ENCODE measurements at places on chromosomes 16 and 17.
A peak's percentile ranks its signal among the peaks of the same experiment; 100 is the strongest.

GRCh38 chr17:43106552-43106951 is 18.6 kb downstream of the BRCA1 start:
- no peak for ATAC-seq

DNA sequence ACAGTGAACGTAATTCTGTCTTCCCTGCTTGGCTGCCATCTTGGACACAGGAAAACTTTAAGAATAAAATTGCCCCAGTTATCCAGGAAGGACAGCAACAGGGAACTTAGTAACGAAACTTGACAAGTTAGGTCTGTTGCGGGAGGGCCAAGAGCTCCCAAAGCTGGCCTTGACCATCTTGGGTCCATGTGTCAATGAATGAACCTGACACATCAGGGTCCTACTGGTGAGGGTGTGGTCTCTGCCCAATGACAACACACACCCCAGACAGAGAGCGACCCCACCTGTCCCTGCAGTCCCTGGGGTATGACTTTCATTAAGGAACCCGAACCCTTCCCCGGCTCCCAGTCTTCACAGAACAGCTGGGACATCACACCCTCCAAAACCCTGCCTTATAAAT is 96.3 kb downstream of the NDE1 start:
- ATAC-seq = no peak

- no peak for ATAC-seq
These were observed 1.3 kb downstream of the NTAN1 start for GRCh38 chr16:15054357-15055140.

DNA sequence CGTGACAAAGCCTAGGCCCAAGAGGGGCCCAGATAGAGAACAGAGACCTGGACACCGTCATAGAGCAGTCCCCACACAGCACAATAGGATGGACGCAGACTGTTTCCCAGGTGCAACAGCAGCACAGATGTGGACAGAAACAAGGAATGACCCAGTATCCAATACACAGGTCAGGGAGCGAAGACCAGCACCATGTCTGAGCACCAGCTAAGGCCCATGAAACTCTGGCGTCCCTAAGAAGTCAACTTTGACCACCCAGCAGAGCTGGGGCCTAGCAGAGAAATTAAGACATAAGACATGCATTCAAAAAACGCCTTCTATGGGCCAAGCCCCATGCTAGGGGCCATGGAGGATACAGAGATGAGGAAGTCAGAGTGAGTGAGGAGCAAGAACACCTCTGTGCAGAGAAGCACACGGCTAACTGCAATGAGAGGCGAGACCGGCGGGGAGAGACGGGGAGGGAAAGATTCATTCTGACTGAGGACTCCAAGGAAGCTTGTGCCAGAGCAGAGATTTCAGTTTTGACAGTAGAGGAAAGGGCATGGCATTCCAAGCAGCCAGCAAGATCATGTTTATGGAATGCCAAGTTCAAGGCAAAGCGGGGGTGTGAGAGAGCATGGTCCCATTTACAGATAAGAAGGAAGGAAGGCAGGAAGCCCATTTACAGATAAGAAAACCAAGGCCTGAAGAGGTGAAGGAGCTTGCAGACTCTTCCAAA is 50.8 kb downstream of the PITPNM3 start:
- peak; percentile 32 for ATAC-seq

DNA sequence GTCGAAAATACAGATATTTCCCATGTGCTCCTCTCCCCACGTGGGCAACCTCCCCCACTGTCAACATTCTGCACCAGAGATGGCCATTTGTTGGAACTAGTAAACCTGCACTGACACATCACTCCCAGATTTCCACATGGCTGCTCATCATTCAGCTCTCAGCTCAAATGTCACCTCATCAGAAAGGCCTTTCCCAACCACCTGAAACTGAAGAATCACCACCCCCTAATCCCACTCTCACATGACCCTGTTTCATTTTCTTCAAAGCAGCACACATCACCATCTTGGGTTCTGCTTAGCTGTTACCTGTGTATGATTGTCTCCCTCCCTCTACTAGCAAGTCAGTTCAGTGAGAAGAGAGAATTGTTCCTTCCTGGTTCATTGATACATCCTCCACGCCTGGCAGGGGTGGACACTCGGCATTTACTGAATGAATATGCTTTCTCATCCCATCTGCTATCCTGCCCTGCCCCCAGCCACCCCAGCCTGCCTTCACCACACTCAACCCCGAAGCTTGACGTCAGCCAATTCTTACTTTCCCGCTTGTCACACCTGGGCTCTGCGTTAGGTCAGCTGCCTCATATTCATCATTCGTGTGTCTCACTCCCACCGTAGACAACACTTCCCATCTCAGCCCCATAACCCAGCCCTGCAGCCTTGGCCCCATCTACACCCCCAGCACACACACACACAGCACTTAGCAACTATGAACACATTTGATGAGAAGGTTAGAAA is 1.5 kb downstream of the C17orf114 start:
- ATAC-seq = no peak

DNA sequence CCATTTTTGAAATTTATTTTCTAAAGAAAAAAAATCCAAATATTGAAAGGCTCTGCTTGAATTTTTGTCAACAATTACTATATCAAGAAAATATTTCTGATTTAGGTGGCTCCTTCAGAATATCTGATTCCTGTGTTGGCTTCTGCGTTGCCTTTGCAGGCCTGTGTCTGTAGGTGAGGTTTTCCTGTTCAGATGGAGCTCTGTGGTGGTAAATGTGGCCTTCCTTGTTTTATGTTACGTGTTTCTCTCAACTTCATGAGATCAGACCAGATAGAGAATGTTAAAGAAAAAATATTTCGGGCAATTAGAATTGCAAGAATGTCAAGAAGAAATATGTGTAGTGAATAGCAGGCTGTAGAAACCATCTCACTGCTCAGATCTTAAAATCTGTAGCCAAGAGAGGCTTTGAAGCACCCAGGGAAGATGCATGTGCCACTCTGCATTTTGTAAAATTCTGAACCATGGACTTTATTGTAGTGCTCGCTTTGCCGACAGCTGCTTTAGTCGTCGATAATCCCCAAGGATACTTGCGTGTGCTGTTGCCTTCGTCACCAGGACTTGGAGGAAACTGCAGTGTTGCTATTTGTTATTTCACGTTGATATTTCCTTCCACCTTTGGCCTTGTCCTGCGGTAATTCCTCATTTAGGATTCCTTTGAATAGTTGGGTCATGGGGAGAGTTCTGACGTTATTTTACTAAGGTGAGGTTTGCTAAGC is 69.9 kb downstream of the RPTOR start:
- no peak for ATAC-seq

- ATAC-seq = no peak
These were observed 126.7 kb upstream of the FOXF1 start for GRCh38 chr16:86383488-86384262.
